ENCODE measurements at places on chromosomes 4 and X.

- no peak for DNase-seq
Observed at GRCh38 chr4:110637408-110638088, 14.7 kb upstream of the PITX2 start.

GRCh38 chr4:2289955-2290333 is 28.0 kb upstream of the MXD4 start:
- no peak for DNase-seq

- DNase-seq: peak; percentile 65
Observed at GRCh38 chr4:76993787-76994641, 44.5 kb downstream of the SEPTIN11 start.

DNA sequence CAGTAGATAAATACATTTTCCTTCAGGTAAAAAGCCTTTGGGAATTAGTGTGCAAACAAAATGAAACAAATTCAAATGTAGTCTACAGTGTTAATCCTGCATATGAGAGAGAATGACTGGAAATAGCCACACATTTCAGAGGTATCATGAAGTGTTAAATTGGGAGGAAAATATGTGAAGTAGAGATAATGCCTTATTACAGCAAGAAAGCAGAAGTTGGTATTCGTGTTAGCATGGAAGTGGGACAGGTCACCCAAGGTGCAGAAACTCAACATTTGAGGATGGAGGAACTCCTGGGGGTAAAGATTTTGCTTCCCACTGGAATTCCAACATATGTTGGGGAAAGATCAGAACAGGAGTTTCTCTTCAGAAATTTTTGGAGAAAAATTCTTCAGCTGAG is 51.3 kb downstream of the EMCN start:
- no peak for DNase-seq

- no peak for DNase-seq
Observed at GRCh38 chr4:71355045-71355444, 16.2 kb downstream of the SLC4A4 start.

DNA sequence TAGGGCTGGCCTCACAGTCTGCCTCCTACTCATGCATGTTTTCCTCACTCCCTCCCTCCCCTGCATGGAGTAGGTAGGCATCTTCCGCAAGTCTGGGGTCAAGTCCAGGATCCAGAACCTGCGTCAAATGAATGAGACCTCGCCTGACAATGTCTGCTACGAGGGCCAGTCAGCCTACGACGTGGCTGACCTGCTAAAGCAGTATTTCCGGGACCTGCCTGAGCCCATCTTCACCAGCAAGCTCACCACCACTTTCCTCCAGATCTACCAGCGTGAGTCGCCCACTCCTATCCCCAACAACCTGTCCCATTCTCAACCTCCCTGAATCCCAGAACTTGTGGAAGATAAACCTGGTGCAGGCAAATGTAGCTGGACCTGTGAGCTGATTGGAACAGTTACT is 73.4 kb downstream of the STARD8 start:
- DNase-seq: no peak

DNA sequence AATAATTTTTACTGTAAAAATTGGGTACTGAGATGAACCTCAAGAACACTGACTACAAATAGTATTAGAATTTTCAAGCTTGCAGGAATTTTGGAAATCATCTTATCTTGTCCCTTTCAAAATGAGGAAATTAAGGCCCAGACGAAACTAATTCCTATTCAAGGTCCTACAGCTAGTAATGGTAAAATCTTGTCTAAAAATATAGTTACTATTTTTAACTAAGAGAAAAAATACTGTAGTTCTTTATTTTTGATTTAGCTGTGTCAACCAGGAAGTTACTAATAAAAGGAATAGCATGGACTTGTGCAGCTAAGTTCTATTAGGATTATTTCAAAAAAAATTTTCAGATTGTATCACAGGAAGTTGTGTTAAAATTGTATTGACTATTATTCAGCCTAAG is 12.7 kb downstream of the PRIMPOL start:
- no peak for DNase-seq

- DNase-seq: no peak
Observed at GRCh38 chr4:172412851-172413580, 599.8 kb downstream of the GALNTL6 start.

DNA sequence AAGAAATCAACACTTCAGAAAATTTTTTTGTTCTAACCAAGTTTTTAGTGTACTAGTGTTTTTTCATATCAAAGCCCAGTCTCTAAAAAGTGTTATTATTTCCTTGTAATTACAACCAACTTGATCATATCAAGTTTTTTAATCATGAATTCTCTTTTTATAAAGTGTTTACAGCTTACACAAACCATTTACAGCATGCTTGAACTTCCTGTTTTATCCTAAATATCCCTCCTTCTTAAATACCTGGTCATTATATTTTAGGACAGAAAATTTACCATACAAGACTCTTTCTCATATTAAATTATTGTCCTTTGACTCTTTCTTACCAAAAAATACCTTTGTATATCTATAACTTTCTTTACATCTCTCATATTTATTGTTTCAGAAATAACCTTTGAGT is 89.4 kb upstream of the NPY2R start:
- DNase-seq: no peak

- DNase-seq: no peak
Observed at GRCh38 chrX:133991814-133992213, 6.4 kb upstream of the GPC3 start.

DNA sequence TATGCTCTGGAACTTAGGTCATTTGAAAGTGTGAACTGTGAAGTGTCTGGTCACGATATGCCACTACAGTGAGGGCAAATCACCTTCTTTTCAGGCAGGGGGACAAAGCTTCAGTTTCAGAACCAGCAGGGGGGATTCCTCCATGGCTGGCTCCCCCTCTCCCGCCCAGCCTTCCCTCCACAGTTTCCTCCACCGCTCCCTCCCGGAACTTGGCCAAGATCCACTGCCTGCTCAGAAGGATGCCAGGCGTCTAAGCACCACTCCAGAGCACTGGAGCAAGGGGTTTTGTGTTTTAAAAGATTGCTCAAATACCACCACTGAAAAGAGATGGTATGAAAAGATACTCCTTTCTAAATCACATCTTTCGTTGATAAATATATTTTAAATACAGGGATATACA is 126.9 kb downstream of the ELOVL6 start:
- DNase-seq: no peak

- no peak for DNase-seq
Observed at GRCh38 chr4:87270144-87270543, 49.7 kb upstream of the KLHL8 start.

GRCh38 chr4:155900381-155900780 is 3.1 kb upstream of the TDO2 start:
- no peak for DNase-seq

- DNase-seq: no peak
Observed at GRCh38 chr4:81922313-81922712, 450.6 kb upstream of the RASGEF1B start.

DNA sequence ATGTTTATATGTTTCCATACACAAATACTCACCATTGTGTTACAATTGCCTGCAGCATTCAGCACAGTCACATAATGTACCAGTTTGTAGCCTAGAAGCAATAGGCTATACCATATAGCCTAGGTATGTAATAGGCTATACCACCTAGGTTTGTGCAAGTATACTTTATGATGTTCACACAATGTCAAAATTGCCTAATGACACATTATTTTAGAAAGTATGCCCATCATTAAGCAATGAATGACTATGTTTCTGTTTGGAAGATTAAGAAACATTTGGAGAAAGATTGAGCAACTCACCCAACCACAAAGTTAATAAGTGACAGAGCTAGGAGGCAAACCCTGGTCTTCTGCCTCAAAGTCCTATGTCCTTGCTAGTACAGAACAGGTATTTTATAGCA is 96.8 kb upstream of the GRIA3 start:
- DNase-seq: no peak

DNA sequence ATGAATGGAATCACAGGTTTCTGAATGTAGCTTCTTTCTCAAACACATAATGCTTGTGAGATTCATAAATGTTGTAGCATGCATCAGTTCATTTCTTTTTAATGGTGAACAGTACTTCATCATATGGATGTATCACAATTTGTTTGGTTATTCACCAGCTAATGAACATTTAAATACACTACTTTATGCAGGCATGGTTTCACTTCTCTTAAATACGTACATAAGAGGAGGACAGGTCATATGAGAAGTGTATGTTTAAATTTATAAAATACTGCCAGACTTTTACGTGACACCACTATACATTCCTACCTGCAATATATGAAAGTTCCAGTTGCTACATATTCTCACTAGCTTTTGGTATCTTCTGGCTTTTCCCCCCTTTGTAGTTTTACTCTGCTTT is 65.4 kb downstream of the ANKRD17 start:
- no peak for DNase-seq

- no peak for DNase-seq
Observed at GRCh38 chr4:108327642-108328382, 159.1 kb upstream of the LEF1 start.

DNA sequence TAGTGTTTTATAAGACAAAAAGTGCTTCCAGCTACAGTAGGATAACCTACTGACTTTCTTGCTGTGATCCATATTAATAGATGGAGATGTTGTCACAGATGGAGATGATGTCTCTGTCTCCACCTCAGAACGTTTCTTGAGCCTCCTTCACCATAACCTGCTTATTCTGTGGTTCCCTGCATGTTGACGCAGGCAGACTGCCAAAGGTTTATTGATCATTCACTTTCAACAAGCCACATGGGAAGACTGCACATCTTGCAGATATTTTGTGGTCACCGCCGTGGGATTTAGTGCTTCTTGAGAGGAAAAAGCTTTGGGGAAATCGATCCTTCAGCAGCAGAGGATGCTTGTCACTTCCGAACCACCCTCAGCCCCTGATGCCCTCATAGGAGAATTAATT is 943.0 kb upstream of the PRKX start:
- no peak for DNase-seq

GRCh38 chr4:39362827-39363226 is 3.3 kb downstream of the RFC1 start:
- no peak for DNase-seq

DNA sequence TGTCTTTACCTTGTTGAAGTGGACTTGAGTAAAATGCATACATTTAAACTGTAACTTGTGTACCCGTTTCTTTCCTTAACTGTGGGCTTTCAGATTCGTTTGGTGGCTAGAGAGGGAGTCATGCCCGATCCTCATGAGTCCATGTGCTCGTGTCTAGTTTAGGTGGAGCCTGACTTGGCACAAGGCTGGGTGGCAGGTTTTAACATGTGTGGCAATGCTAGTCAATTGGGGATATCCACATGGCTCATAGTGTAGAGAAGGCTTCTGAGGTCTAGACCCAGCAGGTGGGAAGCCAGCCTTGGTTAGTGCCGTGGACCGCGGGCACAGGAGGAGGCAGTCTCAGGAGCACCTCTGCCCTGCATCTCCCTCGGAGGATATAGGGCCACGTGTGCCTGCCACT is 48.5 kb upstream of the CLCN4 start:
- peak; percentile 32 for DNase-seq

DNA sequence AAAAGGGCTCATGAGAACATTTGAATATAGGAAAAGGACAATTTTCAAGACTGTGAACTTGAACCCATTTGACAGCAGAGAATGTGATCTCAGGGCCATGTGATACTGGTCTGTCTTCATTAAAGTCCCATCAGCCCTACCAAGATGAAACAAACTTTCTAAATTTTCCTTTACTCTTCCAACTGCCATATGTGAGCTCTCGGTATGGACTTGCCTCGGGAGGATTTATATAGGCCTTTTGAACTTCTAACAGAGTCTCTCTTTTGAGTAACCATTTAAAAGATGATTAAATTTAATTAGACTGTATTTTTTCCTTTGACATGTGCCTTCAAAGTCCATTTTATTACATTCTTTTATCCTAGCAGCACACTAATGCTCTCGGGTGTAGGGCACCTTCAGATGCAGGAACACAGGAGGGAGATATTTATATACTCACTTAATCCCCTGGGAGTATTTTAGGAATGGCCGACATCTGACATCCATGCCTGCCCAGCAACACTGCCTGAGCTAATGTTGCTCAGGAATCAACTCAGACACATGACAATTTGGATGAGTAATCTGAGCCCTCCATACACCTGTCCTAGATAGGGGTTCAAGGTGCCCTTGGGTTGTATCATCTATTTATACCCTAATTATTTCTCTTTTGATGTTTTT is 155.0 kb downstream of the SLC7A11 start:
- no peak for DNase-seq

- DNase-seq: no peak
Observed at GRCh38 chr4:150769845-150770244, 187.9 kb downstream of the MAB21L2 start.

Measured in CD4-positive, alpha-beta T cell treated with Interleukin-17A for 4 hours (primary cell).